ENCODE measurements at places on chromosomes 7 and 10.

- DNase-seq, result no peak
These were observed 10.2 kb downstream of the ZRANB1 start for GRCh38 chr10:124952123-124952522.

GRCh38 chr7:100963874-100964273, 5.5 kb upstream of the MUC12 start:
- DNase-seq, result no peak

- DNase-seq, result no peak
These were observed 64.1 kb downstream of the PCGF5 start for GRCh38 chr10:91284486-91285090.

- DNase-seq, result no peak
These were observed 11.2 kb downstream of the MNX1 start for GRCh38 chr7:156998988-156999957.

DNA sequence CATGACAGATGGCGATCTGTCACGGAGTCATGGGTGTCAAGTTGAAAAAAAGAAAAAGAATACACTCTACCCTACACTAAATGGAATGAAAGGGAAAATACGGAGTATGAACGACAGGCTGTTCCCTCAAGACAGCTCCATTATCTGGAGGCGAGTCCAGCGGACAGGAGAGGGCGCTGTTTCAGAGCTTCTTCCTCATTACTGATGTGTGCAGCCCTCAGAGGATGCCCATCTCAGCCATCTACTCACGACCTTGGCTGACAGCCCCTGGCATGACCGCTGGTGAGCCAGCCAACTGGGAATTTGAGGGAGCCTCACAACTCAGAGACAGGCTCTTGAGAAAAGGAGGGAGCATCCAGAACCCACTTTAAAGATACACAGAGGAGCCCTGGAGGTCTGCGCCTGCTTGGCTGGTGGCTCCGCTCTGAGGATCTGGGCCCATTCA, 49.6 kb upstream of the SMNDC1 start:
- no peak for DNase-seq

- no peak for DNase-seq
These were observed 8.7 kb upstream of the IL6 start for GRCh38 chr7:22718200-22718711.

GRCh38 chr7:49479936-49480544, 293.4 kb upstream of the VWC2 start:
- DNase-seq, result no peak

DNA sequence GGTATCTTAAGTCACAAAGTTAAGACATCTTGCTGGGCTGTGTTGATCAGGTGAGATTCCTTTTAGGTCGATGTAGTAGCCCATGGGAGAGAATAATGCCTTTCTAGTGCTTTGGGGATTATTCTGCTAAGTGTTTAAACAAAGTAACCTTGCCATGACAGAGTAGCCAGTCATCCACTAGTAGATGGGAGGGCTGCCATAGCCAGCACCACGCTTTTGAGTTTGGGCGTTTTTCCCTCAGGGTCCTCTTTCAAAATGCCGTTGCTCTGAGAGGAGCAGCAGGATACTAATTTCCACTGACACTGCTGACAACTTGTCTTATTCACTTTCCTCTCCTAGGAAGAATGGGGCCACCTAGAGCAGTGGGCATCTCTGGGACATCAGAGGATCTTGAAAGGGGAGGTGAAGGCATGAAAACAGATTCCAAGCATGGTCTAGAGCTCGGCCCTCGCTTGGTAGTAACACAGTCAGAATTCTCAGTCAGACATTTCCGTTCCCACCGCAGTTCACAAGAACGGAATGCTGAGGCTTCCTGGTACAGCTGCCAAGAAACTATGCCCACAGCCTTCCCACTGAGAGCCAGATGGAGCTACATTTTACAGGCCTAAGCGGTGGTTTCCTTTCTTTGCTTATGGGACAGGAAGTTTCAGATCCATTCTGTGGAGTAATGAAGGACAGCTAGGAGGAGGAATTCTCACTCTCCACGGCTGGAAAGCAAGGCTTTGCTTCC, 15.3 kb upstream of the RSU1 start:
- no peak for DNase-seq

DNA sequence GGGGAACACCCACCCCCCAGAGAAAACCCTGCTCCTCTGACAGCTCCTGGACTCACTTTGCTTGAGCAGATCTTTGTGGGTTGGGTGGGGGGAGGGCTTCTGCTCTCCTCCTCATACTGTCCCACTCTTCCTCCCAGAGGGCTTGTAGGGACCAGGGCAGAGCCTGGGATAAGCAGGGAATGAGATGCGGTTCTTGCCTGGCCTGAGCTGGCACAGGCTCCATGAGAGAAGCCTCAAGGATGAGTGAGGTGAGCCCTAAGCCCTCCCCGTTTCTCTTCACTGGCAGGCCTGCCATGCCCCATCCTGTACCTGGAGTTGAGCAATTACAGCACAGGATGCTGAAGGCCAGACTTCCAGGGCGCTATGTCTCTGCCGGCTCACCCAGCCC, 134.7 kb downstream of the ADAM12 start:
- DNase-seq, result no peak

DNA sequence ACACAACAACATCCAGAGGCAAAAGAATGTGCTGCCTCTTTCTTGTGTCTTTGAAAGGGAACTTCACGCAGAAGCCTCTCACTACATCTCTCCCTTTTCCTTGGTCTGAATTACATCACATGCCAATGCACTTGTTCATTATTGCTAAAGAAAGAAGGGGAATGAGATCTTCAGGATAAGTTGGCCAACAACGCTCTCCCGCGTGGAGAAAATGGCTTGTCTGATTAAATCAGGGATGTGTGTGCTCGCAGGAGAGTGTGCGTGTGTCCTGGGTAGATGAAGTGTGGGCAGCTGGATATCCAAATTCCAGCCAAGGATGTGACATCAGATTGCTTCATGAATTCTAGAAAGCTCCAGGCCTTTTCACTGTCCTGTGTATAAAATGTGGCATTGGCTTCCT, 541.6 kb upstream of the FZD8 start:
- DNase-seq, result no peak

- no peak for DNase-seq
These were observed 22.1 kb downstream of the ZDHHC6 start for GRCh38 chr10:112424651-112425050.

DNA sequence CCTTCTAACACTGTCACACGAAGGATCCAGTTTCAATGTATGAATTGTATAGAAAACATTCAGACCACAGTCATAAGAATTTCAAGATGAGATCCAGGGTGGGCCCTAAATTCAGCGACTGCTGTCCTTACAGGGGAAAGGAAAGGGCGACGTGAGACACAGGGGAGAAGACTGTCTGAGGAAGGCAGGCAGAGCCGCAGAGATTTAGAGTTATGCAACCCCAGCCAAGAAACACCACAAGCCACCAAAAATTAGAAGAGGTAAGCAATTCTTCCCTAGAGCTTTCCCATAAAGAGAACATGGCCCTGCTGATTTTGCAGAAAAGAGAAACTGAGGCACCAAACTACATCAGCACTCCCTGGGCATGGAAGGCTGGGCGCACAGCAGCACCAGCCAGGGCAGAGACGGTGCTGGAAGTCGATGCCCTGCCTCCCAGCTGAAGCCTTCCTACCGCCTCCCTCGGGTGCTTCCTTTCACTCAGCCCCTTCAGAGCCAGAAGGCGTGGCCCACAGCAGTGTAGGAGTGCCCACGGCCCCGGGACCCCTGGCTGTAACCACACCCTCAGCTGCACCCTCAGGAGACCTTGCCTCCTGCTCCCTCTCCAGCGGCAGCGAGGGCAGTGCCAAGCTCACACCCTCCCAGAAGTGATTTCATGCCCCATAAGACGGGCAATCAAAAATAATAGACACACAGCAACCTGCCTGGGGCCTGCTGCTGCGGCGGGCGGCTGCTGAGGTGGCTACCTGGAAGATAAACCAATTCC, 81.0 kb upstream of the LRRC4 start:
- DNase-seq, result no peak

DNA sequence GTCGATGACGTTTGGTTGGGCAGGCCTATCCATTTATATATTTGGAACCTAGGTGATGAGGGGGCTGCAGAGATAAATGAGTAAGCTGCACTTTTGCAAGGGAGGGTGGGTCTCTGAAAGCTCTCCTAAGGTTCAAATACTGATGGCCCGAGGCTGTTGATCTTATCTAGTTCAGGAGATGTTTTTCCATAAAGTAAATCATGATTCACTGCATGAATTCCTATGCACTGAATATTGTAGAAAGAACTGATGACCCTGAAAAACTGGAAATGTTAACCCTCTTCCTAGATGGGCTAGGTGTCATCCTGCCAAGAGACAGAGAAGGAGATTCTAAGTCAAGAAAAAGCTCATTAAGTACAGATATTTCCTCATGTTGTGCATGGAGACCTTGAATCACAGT, 459.9 kb downstream of the PLXNA4 start:
- no peak for DNase-seq

DNA sequence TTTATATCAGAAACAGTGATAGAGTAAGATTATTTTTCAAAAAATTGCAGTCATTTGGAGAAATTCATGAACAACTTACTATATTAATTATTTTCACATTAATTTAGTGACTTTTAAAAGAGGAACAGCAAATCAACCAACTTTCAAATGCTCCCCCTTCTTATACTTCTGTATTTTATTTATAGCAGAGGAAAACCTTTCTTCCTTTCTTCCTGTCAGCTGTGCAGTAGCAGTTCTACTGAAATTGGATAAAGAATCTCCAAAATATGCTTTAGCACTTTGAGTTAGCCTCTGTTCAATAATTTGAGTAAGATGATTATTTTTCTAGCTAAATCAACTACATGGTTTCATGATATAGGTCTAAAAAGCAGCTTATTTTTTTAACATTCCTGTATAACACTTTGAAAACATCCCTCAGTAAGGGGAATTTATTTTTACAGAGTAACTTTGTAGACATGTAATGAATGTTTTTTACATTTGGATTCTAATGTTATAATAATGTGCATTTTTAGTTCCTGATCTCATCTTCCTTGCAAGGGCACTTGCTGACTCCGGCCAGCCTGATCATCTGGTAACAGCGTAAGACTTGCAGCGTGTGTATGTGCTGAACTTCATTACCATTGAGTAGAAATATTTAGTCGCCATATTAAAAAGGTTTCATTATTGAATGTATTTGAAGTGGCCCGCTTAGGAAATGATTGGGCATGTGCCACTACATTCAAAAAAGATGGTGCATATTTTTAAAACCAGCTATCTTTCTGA, 158.3 kb upstream of the HDAC9 start:
- no peak for DNase-seq

DNA sequence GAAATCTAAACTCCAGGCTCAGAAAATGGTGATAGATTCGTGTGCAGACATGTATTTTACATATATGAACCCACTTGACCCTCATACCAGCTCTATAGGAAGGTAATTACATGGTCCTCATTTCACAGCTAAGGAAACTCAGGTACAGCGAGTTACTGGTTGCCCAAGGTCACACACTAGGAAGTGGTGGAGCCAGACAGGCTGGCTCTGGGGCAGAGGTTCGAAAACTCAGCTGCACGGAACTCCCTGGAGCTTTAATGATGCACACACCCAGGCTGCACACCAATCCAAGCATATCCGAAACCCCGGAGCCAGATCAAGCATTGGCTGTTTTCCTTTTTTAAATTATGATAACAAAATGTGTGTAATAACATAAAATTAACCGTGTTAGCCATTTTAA, 172.4 kb downstream of the COBL start:
- no peak for DNase-seq

GRCh38 chr10:5428133-5428532, 15.8 kb downstream of the NET1 start:
- DNase-seq, result no peak

DNA sequence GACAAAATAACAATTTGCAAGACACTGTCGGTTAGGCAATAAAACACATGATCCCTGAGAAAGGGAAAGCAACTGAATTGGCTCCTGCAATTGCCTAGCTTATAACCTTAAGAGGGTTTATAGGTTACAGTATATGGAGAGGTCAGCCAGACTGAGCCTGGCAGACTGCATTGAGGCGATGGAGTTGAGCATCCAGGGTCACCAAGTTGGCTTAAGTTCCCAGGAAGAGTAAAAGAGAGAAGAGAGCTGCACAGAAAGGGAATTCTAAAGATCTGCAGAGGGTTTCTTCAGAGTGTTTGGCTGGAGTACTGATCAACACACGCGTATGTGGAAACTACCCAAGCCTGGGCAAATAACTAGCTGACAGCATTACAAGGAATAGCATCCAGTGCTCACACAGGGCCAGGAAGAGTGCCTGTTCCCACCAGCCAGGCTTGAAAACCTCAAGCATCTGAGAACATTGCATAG, 11.2 kb downstream of the ANKMY2 start:
- DNase-seq, result no peak

Measured in thoracic aorta (tissue), 2 donors.